NCI-H460 (cell line): ENCODE measurements at places on chromosomes 3 and 15.

DNA sequence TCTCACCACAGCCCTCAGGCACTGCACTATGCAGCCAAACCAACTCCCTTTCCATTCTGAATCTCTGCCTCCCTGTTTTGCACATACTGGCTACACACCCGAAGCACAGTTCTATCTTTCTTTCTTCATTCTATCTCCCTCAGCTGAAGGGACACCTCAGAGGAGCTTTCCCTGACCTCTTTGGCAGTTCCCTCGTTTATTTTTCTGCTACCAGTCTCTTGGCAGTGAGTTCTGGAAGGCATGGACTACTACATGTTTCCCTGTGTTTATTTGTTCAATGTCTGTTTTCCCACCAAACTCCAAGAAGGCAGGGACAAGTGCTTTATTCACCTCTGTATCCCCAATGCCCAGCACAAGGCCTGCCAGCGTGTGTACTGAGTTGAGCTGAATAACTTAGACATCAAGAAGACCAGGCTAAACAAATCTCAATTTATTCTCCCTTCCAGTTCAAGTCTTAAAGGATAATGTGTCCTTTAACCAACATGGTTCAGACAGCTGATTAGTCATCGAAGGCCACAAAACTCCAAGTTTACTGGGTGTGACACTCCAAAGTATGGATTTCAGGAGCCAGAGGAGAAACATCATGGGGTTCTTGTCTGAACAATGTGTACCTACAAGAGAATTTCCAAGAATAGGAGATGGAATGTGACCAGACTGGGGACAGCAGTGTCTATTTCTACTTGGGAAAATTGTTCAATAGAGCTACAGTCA is 260.1 kb upstream of the CTNNB1 start:
- DNase-seq: no peak

GRCh38 chr3:75140904-75141615 is 523.1 kb upstream of the FRG2C start:
- no peak for DNase-seq

DNA sequence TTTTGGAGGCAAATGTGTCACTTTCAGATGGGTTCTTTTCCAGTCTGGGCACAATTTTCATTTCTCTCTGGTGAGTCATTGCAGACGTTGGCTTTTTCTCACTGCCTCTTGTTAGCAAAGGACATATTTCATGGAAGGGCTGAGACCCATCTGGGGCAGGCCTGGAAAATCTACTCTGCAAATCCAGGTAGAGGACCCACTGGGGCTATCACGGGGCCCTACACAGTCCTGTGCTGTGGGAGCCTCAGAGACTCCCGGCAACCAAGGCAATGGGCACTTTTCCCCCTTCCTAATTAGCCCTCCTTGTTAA is 58.0 kb downstream of the HRH1 start:
- no peak for DNase-seq

DNA sequence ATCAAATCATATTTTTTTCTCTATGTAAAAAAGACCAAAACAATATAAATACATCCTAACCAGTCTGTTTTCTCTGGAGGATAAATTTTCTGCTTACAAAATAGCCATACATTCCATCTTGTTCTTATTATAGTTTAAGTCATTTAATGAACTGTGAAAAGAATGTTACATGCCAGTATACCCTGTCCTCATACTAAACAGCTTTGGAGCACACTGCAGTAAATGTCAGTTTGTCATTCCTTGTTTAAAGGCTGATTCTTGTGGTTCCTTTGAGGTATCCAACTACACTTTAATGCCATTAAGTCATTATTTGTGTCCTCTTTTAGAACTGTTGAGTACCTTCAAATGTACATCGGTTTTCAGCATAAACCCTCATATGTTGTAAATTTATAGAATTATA is 52.7 kb upstream of the DCBLD2 start:
- no peak for DNase-seq

GRCh38 chr15:67761343-67761742 is 64.0 kb upstream of the SKOR1 start:
- DNase-seq: no peak
